NCI-H1092 treated with DMSO at 0.1 percent for 48 hours (cell line): ENCODE measurements at places on chromosomes 4 and X.
A peak's percentile ranks its signal among the peaks of the same experiment; 100 is the strongest.

GRCh38 chrX:126065901-126066660 lies 100.0 kb downstream of the DCAF12L2 start:
- DNase-seq, result no peak

DNA sequence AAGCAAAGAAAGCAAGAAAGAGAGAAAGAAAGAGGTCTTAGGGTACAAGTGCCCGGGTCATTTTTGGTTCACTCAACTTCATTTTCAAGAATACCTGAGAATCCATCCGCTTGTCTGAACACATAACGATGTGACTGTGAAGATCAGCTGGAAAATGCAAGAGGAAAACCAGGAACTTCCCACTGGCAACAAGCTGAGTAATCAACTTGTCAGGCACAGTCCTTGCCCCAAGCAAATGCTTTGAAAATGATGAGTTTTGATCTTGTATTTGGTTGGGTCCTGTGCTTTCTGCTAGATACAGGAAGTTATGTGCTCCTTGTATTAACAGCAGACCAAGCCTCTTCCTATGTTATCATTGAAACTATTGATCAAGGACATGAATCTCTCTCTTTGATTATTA lies 239.1 kb downstream of the ASMT start:
- DNase-seq, result no peak

- DNase-seq, result no peak
Observed at GRCh38 chr4:85919200-85919887, 440.5 kb downstream of the MAPK10 start.

DNA sequence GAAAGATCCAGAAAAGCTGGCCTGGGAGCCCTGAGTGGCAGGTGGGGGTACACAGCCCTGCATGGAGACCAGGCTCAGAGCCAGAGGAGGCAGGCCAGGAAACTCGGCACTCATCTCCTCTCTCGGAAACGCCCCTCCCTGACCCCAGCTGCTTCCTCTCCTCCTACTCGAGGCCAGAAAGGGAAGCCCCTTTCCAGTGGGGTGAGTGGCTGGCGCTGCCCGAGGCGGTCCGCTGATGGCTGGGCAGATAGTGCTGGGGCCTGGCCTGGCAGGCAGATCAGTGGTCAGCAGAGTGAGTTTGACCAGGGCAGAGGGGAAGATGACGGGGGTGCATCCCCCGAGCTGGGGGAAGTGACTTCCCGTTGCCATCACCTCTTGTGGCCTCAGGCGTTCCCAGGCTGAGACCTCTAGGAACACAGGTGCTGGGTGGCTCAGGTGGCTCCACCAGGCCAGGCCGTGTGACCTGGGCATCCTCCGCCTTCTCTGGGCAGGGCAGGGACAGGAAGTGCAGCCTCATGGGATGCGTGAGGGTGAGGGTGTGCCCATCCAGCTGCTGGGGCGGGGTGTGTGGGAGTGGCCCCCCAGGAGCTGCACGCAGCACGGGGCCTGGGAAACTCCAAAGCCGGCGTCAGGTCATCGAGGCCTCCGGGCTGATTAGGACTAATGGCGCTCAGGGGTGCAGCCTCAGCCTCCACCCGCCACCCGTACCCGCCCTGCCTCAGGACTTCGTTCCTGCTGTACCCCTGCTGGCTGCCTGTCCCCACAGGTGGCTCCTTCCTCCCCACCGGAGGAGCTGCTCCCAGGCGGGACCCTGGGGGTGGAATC lies 5.7 kb downstream of the SH3BP2 start:
- peak; percentile 62 for DNase-seq

DNA sequence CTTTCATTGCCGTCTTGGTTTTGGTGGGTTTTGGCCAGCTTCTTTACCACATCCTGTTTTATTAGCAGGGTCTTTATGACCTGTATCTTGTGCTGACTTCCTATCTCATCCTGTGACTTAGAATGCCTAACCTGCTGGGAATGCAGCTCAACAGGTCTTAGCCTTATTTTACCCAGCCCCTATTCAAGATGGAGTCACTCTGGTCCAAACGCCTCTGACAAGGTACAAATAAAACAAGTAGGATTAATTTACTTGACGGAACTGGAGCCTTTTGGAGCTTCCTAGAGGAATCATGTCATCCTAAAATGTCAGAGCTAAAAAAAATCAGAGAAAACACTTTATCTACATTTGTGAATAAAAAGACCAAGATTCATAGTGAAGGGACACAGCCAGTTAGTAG lies 66.2 kb upstream of the ATXN3L start:
- DNase-seq, result no peak

DNA sequence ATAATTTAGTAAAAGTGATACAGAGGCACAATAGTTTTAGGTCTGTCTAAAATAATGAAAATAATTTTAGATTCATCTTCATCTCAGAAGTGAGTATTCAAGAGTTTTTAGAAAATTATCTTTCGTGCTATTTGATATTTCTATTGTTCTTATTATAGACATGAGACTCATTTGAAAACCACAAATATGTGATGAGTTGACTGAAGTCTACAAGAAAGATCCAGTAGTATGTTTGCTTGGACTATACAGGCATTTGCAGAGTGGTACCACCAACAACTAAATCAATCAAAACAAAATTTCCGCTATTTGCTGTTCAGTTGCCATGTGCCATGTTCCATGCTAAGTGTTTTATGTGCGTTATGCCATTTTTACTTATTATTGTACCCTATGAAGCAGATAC lies 1318.5 kb downstream of the STIM2 start:
- no peak for DNase-seq

- no peak for DNase-seq
Observed at GRCh38 chrX:9700555-9700954, 65.1 kb downstream of the GPR143 start.

DNA sequence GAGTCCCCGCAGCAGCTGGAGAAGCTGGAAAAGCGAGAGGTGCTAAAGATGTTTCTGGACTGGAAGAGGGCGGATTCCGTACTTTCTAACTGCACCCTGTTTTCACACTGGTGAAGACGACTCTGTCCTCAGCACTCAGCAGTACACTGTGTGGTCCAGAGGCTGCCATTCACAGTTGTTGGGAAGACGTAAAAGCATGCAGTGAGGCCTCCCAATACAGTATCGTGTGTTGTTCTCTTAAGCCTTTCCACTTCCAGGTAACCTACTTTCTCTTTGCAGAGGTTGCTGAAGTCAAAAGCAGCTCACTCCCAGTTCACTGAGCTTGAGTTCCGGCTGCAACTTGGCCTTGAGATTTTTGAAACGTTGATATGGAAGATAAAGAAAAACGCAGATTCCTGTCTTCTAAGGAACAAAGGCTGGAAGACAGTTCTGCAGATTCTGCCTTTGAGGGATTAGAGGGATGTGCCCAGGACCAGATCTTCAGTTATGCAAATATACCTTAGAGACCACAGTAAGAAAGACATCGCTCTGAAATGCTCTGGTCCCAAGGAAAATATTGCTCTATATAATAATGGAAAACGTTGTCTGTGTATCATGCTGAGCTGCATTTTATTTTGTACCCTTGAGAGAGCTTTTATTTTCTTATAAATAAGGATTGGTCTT lies 540.9 kb downstream of the TRIML1 start:
- no peak for DNase-seq

- peak; percentile 26 for DNase-seq
Observed at GRCh38 chr4:85732124-85732523, 257.2 kb downstream of the ARHGAP24 start.

GRCh38 chrX:153968255-153968654 lies 3.4 kb downstream of the HCFC1 start:
- no peak for DNase-seq

GRCh38 chr4:99687120-99687519 lies 29.5 kb upstream of the C4orf54 start:
- no peak for DNase-seq

DNA sequence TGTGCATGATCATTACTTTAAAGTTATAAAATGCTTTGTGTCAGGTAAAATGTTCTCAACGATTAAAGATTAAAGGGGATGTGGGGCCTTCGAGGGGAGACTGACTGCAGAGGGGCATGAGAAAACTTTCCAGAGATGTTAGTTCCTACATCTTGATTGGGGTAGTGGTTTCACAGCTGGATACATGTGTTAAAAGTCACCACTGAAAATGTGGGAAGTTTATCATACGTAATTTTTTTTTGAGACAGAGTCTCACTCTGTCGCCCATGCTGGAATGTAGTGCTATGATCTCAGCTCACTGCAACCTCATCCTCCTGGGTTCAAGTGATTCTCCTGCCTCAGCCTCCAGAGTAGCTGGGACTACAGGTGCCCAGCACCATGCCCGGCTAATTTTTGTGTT lies 79.5 kb downstream of the RBM47 start:
- DNase-seq, result no peak

DNA sequence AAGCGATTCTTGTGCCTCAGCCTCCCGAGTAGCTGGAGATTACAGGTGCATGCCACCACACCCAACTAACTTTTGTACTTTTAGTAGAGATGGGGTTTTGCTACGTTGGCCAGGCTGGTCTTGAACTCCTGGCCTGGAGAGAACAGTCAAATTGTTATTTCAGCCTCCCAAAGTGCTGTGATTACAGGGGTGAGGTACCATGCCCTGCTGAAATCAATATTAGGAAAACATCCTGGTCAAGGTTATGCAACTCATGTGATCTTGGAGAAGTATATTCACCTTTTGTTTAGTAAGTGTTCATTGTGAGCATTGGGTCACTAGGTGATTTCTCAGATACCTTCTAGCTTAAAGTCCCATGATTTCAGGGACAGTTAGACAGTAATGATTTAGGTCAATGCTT lies 167.8 kb downstream of the AASDH start:
- no peak for DNase-seq

GRCh38 chrX:40938423-40938822 lies 146.8 kb upstream of the USP9X start:
- no peak for DNase-seq

GRCh38 chr4:1896658-1896991 lies 25.4 kb downstream of the NSD2 start:
- no peak for DNase-seq
